ENCODE measurements at places on chromosomes 6 and 20. TPM values are rescaled to one million over a fixed set of nuclear protein-coding genes. Genes with fewer than 3 reads are reported as not detected.

The MUC22 gene
- total RNA-seq, result not detected

The BPIFB4 gene
- total RNA-seq, result not detected

The CCM2L gene
- not detected for total RNA-seq

The RSPO3 gene
- not detected for total RNA-seq

The SLC35D3 gene
- total RNA-seq, result not detected

The RCAN2 gene
- 0.22 TPM for total RNA-seq

The XKR7 gene
- total RNA-seq, result not detected

DNA sequence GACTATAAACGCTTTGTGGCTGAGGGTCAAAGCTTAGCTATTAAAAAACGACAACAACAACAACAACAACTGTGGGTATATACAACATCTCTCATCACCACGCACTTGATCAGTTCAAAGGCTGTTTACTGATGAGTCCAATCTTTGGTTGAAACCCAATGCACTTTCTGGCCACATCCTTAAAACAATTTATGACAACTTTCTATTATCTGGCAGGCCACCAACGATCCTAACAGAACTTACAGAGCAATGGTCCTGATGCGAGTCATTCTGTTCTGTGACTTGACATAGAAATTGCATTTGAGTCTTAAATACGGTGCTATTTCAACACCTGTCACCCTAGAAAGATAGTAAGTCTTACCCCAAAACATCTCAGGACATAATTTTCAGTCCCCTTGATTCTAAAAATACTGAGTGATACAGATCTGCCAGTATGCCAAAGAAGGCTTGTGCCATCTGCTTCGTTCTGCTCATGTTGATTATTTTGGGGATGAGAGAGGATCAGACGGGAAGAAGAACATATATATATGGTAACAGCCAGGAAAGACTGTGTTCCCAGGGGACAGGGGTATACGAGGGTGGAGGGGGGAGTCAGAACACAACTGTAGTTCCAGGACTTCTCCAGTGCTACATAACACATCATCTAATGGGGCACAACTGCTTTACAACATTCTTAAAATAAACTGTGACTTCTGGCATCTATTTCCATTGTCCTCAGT, 55.8 kb downstream of the PLAGL1 start:
- no peak for DNase-seq

GRCh38 chr6:168562576-168563151, 121.7 kb downstream of the SMOC2 start:
- no peak for DNase-seq

DNA sequence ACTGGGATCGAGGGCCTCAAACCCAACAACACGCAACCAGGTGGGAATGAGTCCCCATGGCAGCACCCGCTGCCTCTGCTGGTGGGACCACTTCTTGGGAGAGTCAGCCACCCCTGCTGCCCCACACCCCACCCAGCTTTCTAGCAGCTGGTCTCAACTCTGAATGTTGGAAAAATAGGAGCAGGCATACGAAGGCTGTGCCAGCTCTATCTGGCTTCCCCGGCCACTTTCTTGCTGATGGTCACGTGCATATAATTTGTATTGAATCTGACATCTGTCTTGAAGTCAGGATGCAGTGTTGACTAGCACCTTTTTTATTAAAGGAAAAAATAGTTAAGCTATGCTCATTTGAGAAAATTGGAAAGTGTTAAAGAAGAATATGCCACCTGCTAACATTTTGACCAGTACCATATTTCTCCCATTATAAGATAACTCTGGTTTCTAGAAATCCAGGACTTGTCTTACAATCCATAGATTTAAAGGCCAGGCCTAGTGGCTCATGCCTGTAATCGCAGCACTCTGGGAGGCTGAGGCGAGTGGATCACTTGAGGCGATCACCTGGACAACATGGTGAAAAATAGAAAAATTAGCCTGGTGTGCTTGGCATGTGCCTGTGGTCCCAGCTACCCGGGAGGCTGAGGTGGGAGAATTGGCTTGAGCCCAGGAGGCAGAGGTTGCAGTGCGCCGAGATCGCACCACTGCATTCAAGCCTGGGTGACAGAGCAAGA, 26.9 kb upstream of the MAPRE1 start:
- DNase-seq, result no peak

DNA sequence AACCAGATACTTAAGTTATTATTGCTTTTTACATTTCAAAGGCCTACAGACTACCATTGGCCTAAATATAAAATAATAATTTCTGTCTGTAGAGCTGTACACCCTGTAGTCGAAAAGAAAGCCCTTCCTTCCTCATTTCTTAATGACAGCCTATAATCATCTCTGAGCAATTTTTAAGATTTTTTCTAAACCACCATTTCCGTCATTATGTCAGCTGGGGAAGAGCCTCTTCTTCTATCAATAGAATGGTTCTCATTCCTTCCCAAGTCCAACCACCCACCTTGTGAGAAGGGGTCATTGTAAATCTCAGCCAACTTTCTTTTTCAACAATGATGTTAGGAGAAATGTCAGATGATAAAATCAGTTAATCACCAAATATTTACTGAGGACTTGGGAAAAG, 91.8 kb downstream of the PLEKHG1 start:
- no peak for DNase-seq

GRCh38 chr6:159899994-159900745, 9.4 kb downstream of the MAS1 start:
- peak; percentile 70 for DNase-seq

- no peak for DNase-seq
Observed at GRCh38 chr20:57680934-57681914, 28.6 kb downstream of the PMEPA1 start.

- no peak for DNase-seq
Observed at GRCh38 chr20:54209216-54209813, 1.4 kb downstream of the PFDN4 start.

DNA sequence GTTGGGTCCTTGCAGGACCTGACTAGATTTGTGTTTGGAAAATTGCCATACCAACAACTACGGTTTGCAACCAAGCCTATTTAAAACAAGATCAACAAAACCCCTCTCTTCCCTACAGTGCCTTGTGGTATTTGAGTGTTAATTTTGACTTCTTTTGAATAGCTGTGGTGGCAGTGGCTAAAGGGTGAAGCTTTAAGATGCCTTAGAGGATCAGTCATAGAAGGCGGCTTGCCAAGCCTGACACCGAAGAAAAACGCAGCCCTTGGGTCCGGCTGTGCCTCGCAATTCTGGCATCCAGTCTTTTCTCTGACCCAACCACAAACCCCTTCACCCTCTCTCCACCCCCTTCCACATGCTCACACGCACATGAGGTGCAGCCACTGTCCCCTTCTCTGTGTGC, 32.6 kb downstream of the BMP6 start:
- DNase-seq, result peak; percentile 89

GRCh38 chr20:23554401-23554800, 13.9 kb downstream of the CST9L start:
- no peak for DNase-seq

GRCh38 chr6:38436726-38437465, 202.8 kb downstream of the BTBD9 start:
- peak; percentile 77 for DNase-seq

DNA sequence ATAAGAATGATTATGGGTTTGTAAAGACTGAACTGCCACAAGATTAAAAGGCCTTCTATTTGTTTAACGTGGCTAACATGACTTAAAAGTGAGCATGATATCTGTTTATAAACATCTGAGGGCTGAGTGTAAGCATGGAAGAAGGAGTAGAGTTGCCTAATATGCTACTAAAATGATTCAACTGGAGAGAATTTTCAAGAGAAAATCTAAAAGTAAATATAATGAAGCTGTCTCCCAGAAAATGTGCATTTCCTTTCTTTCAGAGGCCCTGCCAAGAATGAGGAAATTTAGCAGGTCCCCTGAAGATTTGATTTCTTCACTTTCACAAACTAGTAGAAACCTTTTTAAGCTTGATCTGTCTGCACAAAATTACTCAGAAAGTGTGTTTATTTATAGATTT, 4.2 kb upstream of the EYA4 start:
- DNase-seq, result no peak

GRCh38 chr6:105814745-105815536, 271.2 kb upstream of the PRDM1 start:
- DNase-seq, result no peak

DNA sequence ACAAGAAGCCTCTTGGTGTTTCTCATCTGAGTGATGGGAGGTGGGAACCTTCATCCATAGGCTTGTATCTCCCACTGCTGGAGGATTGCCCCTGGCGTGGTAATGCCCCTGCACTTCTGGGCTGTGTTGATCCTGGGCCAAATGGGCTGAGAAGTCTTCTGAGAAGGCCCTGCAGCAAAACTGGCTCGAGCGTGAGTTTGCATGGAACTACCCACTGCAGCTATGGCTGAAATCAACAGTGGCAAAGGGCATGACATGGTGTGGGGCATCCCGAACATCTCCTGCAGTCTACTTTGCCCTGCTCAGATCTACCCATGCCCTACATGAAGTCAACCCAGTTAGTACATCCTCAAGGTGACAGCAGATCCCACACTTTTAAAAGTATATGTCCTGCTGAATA, 130.6 kb downstream of the NRN1 start:
- no peak for DNase-seq

GRCh38 chr6:74631564-74631963, 574.3 kb downstream of the COL12A1 start:
- peak; percentile 11 for DNase-seq

DNA sequence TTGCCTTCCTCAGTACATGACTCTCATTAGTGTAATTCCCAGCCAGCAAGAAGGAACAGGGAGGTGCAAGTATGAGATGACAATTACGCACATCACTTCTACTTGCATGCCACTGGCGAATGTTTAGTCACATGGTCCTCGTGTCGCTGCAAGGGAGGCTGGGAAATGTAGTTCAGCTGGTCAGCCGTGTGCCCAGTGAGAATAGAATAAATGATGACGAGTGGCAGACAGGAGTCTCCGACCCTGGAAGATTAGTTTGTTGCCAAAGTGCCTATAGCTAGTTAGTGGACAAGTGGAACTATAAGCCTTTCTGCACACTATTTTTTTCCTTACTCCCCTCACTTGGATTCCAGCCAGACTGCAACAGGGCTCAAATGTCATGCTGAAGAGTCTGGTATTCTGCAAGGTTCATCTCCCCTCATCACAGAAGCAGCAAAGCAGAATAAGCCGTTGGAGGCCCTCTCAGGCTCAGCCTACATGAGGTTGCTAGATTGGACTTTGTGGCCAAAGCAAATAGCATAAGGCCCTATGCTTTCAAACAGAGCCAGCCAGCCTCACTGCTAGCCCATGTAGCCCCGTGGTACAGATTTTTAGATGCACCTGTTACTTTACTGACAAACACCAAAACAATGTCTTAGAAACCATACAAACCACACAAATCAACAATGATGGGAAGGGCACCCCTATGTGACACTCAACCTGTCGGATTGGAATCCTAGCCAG, 9.7 kb downstream of the LINC00237 start:
- peak; percentile 34 for DNase-seq

DNA sequence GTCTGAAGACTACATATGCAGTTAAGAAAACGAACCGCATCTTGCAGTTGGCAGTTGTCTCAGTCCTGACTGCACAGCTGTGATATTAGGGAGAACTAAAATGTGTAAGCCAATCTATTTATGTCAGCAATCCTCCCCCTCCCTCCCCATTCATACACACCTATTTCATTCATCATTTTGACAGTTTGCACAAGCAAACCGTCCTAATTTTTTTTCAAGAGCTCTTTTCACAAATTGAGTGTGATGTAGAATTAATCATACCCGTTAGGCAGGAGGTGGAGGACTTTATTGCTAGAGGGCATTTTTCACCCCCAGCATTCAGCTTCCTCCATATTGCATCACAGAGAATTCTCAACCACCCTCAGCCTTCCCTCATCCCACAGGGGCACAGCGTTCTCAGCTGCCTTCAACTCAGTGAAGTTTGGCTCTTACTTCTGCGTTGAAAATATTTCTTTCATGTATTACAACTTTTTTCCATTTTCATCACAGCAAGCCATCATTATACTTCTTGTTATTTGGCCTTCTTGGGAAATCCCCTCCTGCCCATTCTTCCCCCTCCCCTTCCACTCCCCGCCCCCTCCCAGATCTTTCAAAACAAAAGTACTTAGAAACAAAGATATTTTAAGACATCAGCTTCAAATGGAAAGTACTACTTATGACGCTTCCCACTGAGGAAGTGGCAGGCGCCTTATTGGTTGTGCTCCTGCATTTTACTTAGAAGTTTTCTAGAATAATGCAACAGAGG, 37.5 kb downstream of the NOX3 start:
- DNase-seq, result peak; percentile 37

DNA sequence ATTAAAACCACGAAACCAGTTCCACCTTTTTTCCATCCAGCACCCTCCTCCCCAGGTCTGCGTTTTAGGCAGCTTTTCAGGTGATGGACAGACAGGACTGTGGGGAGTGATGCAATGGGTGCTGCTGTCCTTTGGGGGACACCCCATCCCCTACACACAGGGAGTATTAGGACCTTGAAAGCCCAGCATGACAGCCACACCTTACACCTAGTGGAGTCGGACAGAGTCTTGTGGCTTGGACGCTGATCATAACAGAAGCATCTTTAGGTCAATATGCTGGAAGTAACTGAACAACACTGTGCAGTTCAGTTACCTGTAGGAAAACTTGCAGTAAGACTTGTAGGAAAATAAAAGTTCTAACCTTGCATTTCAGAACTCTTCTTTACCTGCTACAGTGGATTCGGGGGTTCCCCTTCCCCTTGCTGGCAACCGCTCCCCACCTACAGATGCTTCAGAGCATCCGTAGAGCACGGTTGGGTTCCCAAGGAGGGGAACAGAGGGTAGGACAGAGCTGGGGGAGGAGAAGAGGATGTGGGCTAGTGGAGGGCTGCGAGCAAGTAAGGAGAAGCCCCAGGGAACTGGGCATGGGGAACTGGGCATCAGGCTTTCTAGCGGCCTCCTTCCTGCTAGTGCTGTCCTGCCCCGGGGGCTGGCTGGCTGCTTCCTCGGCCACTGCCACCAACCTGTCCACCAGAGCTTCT, 31.7 kb downstream of the PLEKHG1 start:
- DNase-seq, result no peak

DNA sequence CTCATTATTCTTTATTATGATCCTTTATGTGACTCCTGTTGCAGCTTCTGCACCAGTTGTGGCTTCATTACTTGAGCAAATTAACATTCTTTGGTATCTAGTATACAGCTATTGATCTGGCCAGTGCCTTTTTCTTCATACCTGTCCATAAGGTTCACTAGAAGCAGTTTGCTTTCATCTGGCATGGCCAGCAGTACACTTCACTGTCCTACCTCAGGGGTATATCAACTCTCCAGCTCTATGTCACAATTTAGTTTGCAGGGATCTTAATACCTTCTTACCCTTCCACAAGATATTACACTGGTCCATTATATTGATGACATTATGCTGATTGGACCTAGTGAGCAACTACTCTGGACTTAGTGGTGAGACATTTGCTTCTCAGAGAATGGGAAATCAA, 46.6 kb downstream of the VTA1 start:
- no peak for DNase-seq

DNA sequence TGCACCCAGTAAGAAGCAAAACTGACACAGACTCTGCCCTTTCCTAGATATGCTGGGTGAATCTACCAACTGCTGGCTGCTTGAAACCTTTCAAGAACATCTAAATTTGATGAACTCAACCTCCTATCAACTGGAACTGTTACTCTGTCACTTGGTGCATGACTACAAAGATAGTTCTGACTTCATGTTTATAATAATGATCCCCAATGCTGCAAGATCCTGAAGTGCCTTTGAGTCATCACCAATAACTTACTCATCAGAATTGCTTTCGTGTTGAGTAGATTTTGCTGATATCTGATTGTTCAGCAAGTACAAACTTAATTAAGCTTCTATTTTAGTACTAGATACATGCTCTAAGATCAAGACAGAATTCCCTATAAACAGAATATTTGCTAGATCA, 100.2 kb upstream of the ARMC2 start:
- DNase-seq, result no peak

Data from A172 (cell line).